Activated CD4-positive, alpha-beta memory T cell treated with anti-CD3 and anti-CD28 coated beads for 36 hours (primary cell): ENCODE measurements at places on chromosomes 5 and 9. TPM values are rescaled to one million over a fixed set of nuclear protein-coding genes. Genes with fewer than 3 reads are reported as not detected.

TMEM232 gene
- 0.92 TPM for total RNA-seq

- H3K36me3 ChIP-seq, result peaks cover 1% of the 10 kb centered on the region
- H3K4me3 ChIP-seq, result no peak overlapping the region
- H3K27ac ChIP-seq, result no peak overlapping the region
- H3K4me1 ChIP-seq, result peaks cover 46% of the 10 kb centered on the region
- no peak for DNase-seq
Measured at GRCh38 chr9:124365036-124365435, 50.2 kb downstream of the PSMB7 start.

DNA sequence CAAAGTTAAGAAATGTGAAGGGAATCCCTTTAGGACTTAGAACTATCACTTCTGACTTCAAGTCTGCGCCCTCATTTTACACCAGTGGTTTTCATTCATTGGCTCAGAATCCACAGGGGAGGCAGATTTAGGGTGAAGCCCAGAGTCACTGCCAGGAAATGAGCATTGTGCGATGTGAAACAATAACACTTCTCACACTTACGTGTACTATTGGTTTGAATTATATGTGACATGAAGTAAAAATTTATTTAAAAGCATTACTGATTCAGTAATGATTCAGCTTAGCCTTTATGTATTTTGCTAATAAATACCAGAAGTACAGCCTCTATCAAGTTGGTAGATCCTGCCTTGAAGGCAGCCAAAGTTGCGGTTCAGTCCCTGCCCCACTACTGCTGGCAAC, 98.6 kb downstream of the PAM start:
- H3K27ac ChIP-seq, result no peak overlapping the region
- DNase-seq, result peak; percentile 44
- H3K4me3 ChIP-seq, result no peak overlapping the region
- H3K36me3 ChIP-seq, result no peaks in the 10 kb centered on the region
- H3K4me1 ChIP-seq, result peaks cover 5% of the 10 kb centered on the region

DNA sequence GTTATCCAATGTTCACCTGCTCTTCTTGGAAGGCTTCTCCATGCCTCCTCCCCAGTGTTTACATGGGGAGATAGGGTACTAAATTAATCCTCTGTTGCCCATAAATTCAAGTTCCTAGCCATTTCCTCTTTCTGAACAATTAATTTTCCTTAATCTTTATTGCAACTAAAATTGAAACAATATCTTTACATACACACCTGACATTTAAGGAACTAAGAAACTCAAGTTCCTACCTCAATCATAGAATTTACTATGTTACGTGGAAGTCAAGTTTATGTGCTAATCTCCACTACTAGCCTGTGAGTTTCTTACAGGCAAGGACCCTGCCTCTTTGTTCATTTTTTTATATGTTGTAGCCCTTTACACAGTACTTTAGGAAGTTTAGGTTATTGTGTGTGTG, 10.1 kb upstream of the ADRB2 start:
- peaks cover 2% of the 10 kb centered on the region for H3K27me3 ChIP-seq
- no peak overlapping the region for H3K4me3 ChIP-seq
- DNase-seq, result no peak

LCN12 gene
- 1.6 TPM for total RNA-seq

DNA sequence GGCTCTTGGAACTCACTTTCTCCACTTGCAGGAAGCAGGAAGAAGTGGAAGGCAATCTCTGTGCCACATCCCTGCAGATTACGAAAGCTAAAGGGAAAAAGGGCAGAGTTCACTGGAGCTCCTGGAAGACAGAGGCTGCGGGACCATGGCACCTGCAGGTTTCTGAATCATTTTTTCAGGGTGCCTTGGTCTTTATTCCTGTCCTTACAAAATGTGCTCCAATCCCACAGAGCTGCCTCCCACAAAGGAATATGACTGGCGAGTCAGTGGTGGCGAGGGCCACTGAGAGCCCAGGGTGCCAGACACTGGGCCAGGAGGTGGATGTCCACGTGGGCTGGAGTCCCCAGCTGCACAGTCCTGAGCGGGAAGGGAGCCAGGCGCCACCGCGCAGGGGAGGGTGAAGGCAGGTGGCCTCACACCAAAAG, 183.0 kb downstream of the FANCC start:
- no peak for DNase-seq
- H3K4me3 ChIP-seq, result no peak overlapping the region
- H3K4me1 ChIP-seq, result no peaks in the 10 kb centered on the region
- no peaks in the 10 kb centered on the region for H3K36me3 ChIP-seq
- H3K27ac ChIP-seq, result no peak overlapping the region
- no peaks in the 10 kb centered on the region for H3K27me3 ChIP-seq

MELK gene
- total RNA-seq, result 69.6 TPM

- no peak overlapping the region for H3K4me3 ChIP-seq
- H3K27me3 ChIP-seq, result no peaks in the 10 kb centered on the region
- peak; percentile 16 for DNase-seq
- peaks cover 5% of the 10 kb centered on the region for H3K36me3 ChIP-seq
- H3K4me1 ChIP-seq, result peaks cover 2% of the 10 kb centered on the region
Measured at GRCh38 chr5:154367101-154367500, 78.7 kb upstream of the SAP30L start.

DNA sequence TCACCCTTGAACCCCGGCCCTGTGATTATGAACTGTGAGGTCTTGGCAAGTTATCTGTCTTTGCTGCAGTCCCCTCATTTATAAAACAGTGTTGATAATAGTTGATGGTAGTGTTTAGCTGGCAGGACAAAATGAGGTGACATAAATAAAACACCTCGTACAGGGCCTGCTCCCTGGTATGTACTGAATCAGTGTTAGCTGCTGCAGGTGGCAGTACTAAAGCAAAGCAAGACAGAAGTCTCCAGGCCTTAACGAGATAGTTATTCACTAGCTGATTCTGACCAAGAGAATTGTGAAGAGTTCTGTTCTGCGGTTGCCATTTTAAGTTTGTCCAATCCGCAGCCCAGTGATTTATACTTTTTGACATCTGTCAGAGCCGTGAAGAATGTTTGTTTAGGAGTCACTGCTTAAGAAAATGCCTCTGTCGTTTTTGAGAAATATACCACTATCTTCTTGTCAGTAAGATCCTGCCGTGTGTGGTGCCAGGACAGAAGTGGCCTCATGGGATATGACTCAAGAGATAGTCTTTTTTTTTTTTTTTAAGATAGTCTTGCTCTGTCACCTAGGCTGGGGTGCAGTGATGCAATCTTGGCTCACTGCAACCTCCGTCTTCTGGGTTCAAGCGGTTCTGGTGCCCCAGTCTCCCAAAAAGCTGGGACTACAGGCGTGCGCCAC, 75.9 kb downstream of the KDM4C start:
- peaks cover 50% of the 10 kb centered on the region for H3K36me3 ChIP-seq
- H3K4me1 ChIP-seq, result peaks cover 3% of the 10 kb centered on the region
- H3K27ac ChIP-seq, result peak overlapping the region; percentile 23
- no peaks in the 10 kb centered on the region for H3K27me3 ChIP-seq
- H3K4me3 ChIP-seq, result no peak overlapping the region

LCN15 gene
- not detected for total RNA-seq

BARHL1 gene
- not detected for total RNA-seq

- no peak for DNase-seq
- H3K4me3 ChIP-seq, result no peak overlapping the region
- no peak overlapping the region for H3K27ac ChIP-seq
- peaks cover 22% of the 10 kb centered on the region for H3K4me1 ChIP-seq
- H3K27me3 ChIP-seq, result no peaks in the 10 kb centered on the region
Measured at GRCh38 chr5:140337880-140338279, 8.5 kb downstream of the HBEGF start.

ANKRD18A gene
- total RNA-seq, result 8.3 TPM

DNA sequence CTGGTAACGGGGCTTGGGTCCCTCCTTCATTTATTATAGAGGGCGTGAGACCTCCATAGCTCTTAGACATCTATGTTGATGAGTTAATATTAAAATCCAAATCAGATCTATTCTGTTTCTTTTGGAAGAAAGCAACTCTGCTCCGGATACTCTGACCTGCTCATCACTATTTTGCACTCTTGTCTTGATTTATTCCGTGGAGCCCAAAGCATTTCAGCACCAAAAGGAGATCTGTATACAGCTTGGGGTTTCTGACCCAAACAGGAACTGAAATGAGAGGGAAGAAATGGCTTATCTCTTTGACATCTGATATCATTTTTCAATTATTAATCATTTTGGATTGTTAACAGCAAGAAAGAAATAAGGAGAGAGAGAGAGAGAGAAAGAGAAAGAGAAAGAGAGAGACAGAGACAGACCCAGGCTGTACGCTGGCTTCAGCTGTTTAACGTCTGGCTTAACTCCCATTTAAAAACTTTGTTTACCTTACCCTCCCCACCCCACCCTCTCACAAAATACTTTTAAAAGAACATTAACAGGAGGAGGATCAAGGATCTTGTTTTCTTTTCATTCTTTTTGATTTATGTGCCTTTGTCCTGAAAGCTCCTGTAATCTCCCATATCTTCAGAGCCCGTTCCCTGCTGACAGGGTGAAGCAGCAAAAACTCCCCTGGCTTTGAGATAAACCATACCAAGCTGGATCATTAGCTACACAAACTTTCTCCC, 231.4 kb upstream of the TUT7 start:
- H3K27ac ChIP-seq, result no peak overlapping the region
- no peak overlapping the region for H3K4me3 ChIP-seq
- H3K36me3 ChIP-seq, result no peaks in the 10 kb centered on the region
- peaks cover 3% of the 10 kb centered on the region for H3K27me3 ChIP-seq
- no peak for DNase-seq

FOXD1 gene
- total RNA-seq, result 0.38 TPM

REEP2 gene
- total RNA-seq, result 10.9 TPM

DNA sequence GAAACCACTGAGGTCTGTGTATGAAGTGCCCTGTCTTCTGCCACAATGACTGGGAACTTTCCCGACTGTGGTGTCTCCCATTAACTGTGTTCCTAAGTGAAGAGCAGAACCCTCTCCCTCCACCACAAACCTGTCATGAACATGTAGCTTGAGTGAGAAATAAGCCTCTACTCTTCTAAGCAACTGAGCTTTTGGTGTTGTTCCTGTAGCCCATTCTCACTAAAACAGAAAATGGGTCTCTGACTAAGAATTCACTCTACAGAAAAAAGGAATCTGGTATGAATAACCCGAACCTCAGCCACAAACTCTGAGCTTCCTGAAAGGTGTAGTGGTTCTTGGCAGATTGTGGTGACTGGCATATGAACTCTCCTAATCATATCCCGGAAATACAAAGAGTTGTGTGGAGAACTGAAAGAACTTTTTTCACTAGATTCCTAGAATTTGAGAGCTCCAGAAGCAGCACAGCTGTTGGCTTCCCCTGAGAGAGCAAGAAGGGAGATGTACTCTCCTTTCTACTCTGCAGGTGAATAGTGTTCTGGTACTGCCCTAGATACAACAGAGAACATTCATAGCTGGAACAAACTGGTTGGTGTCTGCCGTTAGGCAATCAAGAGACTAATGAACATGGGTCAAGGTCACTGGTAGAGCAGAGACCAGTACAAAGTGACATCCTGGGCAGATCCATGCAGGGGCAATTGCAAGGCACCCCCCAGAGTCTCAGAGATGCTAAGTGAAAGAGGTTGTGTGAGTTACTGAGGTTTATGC, 283.8 kb downstream of the PDE4D start:
- H3K4me1 ChIP-seq, result peaks cover 10% of the 10 kb centered on the region
- peaks cover 9% of the 10 kb centered on the region for H3K27me3 ChIP-seq
- H3K36me3 ChIP-seq, result no peaks in the 10 kb centered on the region
- no peak overlapping the region for H3K4me3 ChIP-seq

DNA sequence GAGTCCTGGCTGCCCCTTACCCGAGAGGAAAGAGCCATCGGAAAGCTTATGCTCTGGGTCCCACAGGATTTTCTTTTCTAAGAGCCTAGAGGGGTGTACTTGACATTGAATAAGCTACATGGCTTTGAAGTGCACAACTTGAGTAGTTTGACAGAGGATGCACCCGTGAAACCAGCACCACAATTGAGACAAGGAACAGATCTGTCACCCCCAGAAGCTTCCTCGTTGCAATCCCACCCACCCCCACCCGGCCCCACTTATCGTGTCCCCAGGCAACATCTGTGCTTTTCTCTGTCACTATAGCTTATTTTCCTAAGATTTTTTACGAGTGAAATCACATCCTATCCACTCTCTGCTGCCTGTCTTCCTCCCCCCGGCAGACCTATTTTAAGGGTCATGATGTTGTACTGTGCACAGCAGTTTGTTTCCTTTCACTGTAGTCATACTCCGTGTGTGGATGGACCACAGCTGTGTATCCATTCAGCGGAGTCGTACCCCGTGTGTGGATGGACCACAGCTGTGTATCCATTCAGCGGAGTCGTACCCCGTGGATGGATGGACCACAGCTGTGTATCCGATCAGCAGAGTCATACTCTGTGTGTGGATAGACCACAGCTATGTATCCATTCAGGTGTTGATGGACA, 8.8 kb upstream of the FCN2 start:
- no peak for DNase-seq
- H3K4me1 ChIP-seq, result no peaks in the 10 kb centered on the region
- no peak overlapping the region for H3K27ac ChIP-seq
- no peak overlapping the region for H3K4me3 ChIP-seq
- H3K36me3 ChIP-seq, result no peaks in the 10 kb centered on the region

CCNJL gene
- total RNA-seq, result not detected
